Smooth muscle cell of the pulmonary artery (primary cell): ENCODE measurements at places on chromosomes 7 and 10. TPM values are rescaled to one million over a fixed set of nuclear protein-coding genes. Genes with fewer than 3 reads are reported as not detected.

Gene UNCX
- total RNA-seq, result not detected in 2 replicates

Gene HECW1
- total RNA-seq, result 0.26 and 0.33 TPM in 2 replicates

Gene RAPGEF5
- 23.8 and 35.8 TPM in 2 replicates for total RNA-seq

Gene HGF
- 51.1 and 342 TPM in 2 replicates for total RNA-seq

Gene EGFR
- 47.8 and 64.3 TPM in 2 replicates for total RNA-seq

Gene ZNF248
- total RNA-seq, result 11.1 and 11.7 TPM in 2 replicates

Gene LRRD1
- total RNA-seq, result 0.07 and 0.17 TPM in 2 replicates

Gene SFTPA1
- not detected in 2 replicates for total RNA-seq

Gene PPP1R3C
- total RNA-seq, result 195 and 201 TPM in 2 replicates

Gene ZNF467
- 0.85 and 1.6 TPM in 2 replicates for total RNA-seq

Gene PPIF
- total RNA-seq, result 26.1 and 28.1 TPM in 2 replicates

Gene DNAJC12
- total RNA-seq, result 1.3 and 4.8 TPM in 2 replicates

Gene AQP1
- total RNA-seq, result 71.5 and 335 TPM in 2 replicates

Gene TMEM72
- total RNA-seq, result not detected in 2 replicates

Gene GRB10
- total RNA-seq, result 57.1 and 63.6 TPM in 2 replicates

Gene KLLN
- 0.46 and 0.52 TPM in 2 replicates for total RNA-seq

Gene UTF1
- not detected in 2 replicates for total RNA-seq

Gene LRRTM3
- not detected in 2 replicates for total RNA-seq

Gene DIP2C
- total RNA-seq, result 27.9 and 40.9 TPM in 2 replicates

Gene SORBS1
- 1.6 and 5.1 TPM in 2 replicates for total RNA-seq

Gene MYPN
- total RNA-seq, result 1.6 and 2.3 TPM in 2 replicates

Gene PRKCQ
- total RNA-seq, result 0.03 TPM in 1 of 2 replicates, not detected in the other

Gene KCND2
- total RNA-seq, result 0.46 and 4.9 TPM in 2 replicates

Gene AKR1C3
- total RNA-seq, result 42.8 and 74.1 TPM in 2 replicates

Gene OR2A1
- total RNA-seq, result 0.07 and 0.33 TPM in 2 replicates

Gene ABCC2
- total RNA-seq, result 0.59 and 1.2 TPM in 2 replicates

Gene UCMA
- total RNA-seq, result not detected in 2 replicates

Gene AEBP1
- 241 and 333 TPM in 2 replicates for total RNA-seq

Gene TAS2R5
- total RNA-seq, result 1.6 and 2.1 TPM in 2 replicates

Gene TWIST1
- 30.5 and 44.1 TPM in 2 replicates for total RNA-seq

Gene EEPD1
- 3.6 and 3.8 TPM in 2 replicates for total RNA-seq
